ENCODE measurements at places on chromosomes 13 and 19.

DNA sequence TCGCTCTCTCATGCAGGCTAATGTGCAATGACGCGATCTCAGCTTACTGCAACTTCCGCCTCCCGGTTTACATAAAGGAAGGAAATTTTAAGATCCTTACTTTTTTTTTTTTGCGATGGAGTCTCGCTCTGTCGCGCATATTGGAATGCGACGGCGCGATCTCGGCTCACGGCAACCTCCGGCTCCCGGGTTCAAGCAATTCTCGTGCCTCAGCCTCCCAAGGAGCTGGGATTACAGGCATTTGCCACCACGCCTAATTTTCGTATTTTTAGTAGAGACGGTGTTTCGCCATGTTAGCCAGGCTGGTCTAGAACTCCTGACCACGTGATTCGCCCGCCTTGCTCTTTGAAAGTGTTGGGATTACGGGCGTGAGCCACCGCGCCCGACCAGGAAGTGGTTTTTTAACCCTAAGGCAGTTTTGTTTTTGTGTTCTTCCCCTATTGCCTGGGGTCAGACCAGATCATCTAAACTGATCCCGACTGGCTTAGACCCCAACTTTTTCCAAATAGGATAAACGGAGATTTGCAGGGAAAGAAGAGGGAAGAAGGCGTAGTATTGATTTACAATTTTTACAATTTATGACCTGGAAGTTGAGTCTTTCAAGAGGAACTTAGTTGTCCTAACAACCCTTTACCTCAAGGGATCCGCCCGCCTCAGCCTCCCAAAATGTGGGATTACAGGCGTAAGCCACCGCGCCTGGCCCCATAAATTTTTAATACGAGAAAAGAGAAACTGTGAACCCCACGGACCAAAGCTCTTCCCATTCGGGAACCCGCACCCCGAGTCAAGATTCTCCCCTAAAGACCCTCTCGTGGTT, 142.0 kb downstream of the ZNF737 start:
- peak; percentile 41 for DNase-seq
- H3K4me1 ChIP-seq = peaks cover 15% of the 10 kb centered on the region
- H3K27ac ChIP-seq = peak overlapping the region; percentile 100
- H3K36me3 ChIP-seq = peaks cover 47% of the 10 kb centered on the region

- peaks cover 53% of the 10 kb centered on the region for H3K36me3 ChIP-seq
- H3K4me3 ChIP-seq = no peak overlapping the region
- H3K27ac ChIP-seq = no peak overlapping the region
- H3K27me3 ChIP-seq = no peaks in the 10 kb centered on the region
These were observed 31.4 kb downstream of the PPP5C start for GRCh38 chr19:46378268-46378667.

GRCh38 chr13:104900191-104900817, 1635.2 kb downstream of the EFNB2 start:
- H3K27me3 ChIP-seq = no peaks in the 10 kb centered on the region
- no peak overlapping the region for H3K27ac ChIP-seq
- no peaks in the 10 kb centered on the region for H3K36me3 ChIP-seq
- H3K4me1 ChIP-seq = no peaks in the 10 kb centered on the region

DNA sequence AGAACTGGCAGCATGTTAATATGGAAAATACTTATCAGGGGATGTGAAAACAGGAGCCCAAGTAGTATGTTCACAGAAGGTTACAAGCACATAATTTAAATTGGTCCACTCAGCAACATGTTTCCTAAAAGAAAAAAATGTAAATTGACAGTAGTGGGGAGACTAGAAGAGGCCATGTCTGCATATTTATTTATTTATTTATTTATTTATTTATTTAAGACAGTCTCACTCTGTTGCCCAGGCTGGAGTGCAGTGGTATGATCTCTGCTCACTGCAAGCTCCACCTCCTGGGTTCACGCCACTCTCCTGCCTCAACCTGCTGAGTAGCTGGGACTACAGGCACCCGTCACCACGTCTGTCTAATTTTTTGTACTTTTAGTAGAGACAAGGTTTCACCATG, 13.7 kb upstream of the ZNF8 start:
- H3K4me3 ChIP-seq = no peak overlapping the region
- H3K36me3 ChIP-seq = peaks cover 59% of the 10 kb centered on the region
- no peaks in the 10 kb centered on the region for H3K4me1 ChIP-seq
- no peaks in the 10 kb centered on the region for H3K27me3 ChIP-seq
- no peak overlapping the region for H3K27ac ChIP-seq
- no peak for DNase-seq
